ENCODE measurements at places on chromosomes 16 and 17. TPM values are rescaled to one million over a fixed set of nuclear protein-coding genes. Genes with fewer than 3 reads are reported as not detected.

GRCh38 chr17:5019475-5019956 is 15.7 kb downstream of the SLC52A1 start:
- peak; percentile 32 for DNase-seq
- H3K4me1 ChIP-seq: peaks cover 25% of the 10 kb centered on the region
- no peak overlapping the region for H3K4me3 ChIP-seq
- peaks cover 26% of the 10 kb centered on the region for H3K36me3 ChIP-seq

DNA sequence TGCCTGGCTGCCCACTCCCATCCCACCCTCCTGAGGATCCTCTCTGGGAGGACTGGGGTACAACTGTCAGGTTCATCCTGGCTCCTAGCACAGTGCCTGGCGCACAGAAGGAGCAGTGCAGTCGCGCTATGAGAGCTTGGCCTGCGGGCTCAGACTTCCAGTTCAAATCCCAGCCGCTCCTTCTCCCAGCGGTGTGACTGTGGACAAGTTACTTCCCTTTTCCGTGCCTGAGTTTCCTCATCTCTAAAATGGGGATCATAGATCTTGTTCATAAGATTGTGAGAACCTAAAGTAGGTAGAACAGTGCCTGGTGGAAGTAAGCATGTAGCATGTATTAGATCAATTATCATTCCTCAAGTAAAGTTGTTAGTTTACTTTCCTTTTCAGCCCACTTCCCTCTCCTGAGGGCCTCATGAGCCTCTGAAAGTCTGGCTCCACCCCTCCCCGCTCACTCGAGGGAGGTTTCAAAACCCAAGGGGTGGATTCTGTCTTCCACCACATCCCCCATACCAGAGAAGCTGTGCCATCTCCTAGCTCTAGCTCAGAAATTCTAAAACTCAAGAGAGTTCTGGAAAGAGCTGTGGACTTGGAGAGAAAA is 19.9 kb upstream of the COL1A1 start:
- no peak overlapping the region for H3K4me3 ChIP-seq
- peaks cover 13% of the 10 kb centered on the region for H3K27me3 ChIP-seq
- DNase-seq: peak; percentile 65
- H3K27ac ChIP-seq: peak overlapping the region; percentile 84

DNA sequence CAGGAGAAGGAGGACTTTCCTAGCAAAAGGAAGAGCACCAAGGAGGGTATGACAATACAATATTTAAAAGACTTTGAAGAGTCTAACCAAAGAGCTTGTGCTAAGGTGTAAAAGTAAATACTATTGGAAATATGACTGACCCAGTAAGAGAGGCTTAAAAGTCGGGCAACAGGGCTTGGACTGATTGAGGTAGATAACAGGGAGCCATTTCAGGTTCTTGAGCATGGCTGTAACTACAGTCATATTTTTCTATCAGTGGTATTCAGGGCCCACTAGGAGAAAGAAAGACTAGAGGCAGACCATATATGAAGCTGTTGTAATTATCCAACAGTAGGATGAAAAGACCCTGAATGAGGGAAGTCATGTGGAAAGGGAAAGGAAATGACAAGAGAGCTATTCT is 62.3 kb downstream of the SMURF2 start:
- no peak for DNase-seq
- H3K36me3 ChIP-seq: peaks cover 14% of the 10 kb centered on the region
- H3K27ac ChIP-seq: no peak overlapping the region
- H3K4me3 ChIP-seq: peak overlapping the region; percentile 57
- H3K27me3 ChIP-seq: no peaks in the 10 kb centered on the region

DNA sequence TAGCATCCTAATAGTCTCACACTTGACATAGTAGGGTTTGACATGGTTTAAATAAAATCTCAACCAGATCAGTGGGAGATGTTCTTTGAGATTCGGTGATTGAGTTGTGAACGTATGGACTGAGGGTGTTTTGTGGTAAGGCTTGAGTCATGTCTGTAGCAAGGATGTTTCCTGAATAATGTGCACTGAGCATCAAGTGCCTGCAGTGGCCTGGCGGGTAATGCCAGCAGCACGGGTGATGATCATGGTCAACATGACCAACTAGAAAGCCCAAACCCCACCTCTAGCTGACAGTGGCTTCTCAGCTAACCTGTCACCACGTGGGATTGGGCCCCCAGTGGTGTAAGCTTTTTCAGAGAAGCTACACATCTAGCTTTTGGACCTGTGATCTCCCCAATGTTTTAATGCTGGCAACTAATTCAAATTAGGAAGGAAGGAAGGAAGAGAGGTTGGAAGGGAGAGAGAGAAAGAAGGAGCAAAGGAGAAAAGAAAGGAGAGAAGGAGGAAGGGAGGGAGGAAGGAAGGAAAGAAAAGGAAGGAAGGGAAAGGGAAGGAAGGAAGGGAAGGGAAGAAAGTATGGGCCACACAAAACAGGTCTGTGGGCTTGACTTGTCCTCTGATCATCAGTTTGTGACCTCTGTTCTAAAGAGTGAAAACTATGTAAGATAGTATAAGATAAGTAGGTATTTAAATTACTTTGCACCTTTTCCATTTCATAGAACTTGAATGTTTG is 55.4 kb downstream of the WWOX start:
- H3K4me3 ChIP-seq: no peak overlapping the region
- no peak overlapping the region for H3K27ac ChIP-seq
- no peak for DNase-seq
- peaks cover 2% of the 10 kb centered on the region for H3K4me1 ChIP-seq
- no peaks in the 10 kb centered on the region for H3K27me3 ChIP-seq

DNA sequence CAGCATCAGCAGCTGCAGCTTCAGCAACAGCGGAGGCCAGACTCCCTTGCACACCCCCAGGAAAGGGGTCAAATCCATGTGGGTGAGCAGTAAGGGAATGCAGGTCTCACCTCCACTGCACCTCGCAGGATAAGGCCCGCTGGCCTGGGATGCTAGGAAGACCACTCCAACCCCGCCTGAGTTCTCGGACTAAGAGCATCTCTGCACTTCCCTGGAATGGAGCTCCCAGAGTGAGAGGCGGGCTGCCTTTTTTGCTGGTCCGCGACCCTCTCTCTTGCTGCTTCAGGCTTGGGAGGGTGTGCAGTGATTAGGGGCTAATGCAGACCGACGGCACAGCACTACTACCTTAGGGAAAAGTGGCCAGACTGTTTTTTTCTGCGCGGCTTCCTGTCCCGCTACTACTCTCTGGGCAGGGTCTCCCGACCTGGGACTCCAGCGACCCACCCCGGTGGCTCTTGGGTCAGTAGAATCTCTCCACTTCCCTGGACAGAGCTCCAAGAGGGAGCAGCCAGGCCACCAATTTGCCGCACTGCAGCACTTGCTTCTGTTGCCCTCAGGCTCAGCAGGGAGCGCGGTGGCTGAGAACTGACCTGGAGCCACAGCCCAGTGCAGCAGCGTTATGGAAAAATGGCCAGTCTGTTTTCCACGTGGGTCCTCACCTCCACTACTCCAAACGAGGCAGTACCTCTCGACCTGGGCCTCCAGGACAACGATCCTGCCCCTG is 480.4 kb downstream of the CDH8 start:
- H3K36me3 ChIP-seq: no peaks in the 10 kb centered on the region
- H3K4me1 ChIP-seq: no peaks in the 10 kb centered on the region
- H3K27me3 ChIP-seq: no peaks in the 10 kb centered on the region
- no peak overlapping the region for H3K4me3 ChIP-seq

DNA sequence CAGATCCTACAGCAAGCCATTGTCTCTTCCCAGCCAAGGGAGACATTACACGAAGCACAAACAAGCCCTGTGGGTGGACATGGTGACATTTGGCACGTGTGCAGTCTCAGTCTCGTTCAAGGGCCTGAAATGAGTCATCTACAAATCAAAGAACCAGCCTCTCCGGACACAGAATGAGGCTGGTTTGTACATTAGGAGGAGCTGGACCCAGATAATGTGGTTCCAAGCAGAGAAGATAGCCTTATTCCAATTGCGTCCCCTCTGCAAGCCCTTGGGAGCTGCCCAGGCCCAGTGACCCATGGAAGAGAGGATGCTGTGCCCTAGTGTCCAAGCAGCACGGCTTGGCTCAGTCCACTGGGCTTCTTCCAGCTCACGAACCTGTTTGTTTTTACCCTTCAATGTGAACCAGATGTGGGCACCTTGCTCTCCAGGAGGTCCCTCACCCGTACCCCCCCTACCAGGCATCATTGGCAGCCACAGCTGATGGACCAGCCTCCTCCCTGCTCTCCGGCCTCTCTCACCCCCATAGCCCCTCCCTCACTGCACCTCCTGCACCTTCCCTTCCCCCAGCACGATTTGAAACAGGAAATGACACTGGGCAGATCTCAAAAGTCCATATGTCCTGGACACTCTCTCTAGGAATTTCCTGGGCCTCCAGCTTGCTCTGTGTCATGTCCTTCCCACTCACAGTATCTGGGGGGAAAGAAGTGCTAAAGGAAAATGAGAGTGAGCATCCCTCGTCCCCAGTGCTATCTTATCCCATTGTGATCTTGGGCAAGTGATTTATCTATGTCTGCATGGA is 26.2 kb downstream of the KPNA2 start:
- no peak for DNase-seq
- H3K27ac ChIP-seq: no peak overlapping the region
- H3K4me3 ChIP-seq: no peak overlapping the region
- H3K27me3 ChIP-seq: peaks cover 5% of the 10 kb centered on the region

DNA sequence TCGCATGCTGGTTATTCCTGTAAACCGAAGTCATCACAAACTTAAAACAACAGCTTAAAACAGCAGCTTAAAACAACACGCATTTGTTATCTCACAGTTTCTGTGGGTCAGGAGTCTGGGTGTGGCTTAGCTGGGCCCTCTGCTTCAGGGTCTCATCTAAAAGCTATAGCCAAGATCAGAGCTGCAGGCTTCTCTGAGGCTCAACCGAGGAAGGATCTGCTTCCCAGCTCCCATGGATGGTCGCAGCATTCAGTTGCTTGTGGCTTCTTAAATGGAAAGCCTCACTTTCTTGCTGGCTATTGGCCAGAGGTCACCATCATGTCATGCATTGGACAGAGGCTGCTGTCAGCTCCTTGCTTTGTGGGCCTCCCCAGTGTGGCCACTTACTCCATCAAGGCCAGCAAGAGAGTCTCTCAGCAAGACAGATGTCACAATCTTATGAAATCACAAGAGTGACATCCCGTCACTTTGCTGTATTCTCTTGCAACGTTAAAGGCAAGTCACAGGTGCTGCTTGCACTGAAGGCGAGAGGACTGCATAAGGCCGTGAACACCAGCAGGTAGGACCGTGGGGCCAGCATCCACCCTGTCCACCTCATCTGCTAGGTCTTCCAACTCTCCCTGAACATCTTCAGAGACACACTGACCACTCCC is 117.9 kb upstream of the TNRC6C start:
- H3K27me3 ChIP-seq: peaks cover 3% of the 10 kb centered on the region
- no peak overlapping the region for H3K4me3 ChIP-seq
- peaks cover 47% of the 10 kb centered on the region for H3K4me1 ChIP-seq
- peaks cover 4% of the 10 kb centered on the region for H3K36me3 ChIP-seq
- DNase-seq: no peak

CNGB1 gene
- total RNA-seq: not detected
